ENCODE measurements at places on chromosomes 3 and 15.

DNA sequence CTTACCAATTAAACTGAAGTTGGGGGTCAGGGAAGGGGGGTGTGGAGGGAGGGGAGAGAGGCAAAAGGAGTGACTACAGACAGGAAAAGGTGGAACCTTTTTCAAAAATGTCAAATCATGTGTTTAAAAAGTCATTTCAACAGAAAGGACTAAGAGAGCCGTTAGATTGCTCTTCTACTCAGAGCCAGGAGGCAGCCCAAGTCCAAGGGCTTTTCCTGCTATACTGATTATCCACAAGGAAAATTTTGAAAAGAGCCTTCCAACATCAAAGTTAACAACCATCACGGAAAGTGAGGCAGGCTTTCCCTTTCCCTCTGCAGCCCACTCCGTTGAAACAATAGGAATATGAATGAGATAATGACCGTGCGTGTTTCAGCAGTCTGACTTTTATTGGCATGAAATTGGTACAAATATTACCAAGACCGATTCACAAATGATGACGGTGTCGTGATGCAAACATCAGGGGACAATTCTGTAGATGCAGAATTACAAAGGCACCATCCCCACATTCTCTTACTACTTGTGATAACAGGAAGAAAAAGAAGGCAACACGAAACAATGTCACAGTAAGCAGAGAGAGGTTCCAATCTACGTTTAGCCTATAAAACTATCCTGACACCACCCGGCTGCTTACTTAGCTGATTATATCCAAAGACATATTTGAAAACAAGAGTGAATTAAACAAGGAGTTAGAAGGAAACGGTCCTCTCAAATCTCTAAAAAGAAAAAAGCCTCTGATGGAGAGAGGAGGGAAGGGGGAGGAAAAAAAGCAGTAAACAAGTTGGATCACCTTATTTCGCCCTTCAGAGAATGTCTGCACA, 453.7 kb downstream of the FOXP1 start:
- DNase-seq = no peak

GRCh38 chr15:92833106-92833433, 67.1 kb upstream of the CHD2 start:
- DNase-seq = no peak

GRCh38 chr3:106092792-106093191, 224.0 kb upstream of the CBLB start:
- DNase-seq = no peak

DNA sequence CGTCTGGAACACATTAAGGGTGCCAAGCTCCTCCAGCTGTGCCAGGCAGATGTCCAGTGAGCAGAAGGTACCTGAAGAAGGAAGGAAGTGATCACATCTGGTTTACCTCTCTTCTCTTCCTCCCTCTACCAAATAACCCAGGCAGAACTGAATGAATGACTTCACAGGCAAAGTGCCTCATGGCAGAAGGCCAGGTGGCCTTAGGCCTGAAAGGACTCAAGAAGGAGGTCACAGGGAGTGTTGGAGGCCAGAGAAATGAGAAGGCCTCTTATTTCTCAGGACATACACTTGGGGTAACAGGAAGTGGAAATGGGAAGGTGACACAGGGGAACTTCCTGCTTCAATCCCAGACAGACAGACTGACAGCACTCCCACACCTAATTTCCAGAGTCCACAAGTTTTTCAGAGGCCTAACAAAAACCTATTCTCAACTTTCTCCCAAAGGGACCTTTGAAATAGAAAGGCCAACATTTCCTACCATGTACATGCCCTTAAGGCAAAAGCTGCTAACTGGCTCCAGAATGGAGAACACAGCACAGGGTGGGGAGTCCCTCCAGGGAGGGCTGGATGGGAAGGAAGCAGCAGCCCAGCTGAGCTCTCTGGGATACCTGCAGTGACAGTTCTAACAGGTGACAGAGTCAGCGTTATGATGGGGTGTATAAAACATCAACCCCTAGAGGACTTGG, 17.6 kb upstream of the SIN3A start:
- no peak for DNase-seq

GRCh38 chr3:72176537-72177041, 391.6 kb upstream of the PROK2 start:
- no peak for DNase-seq

DNA sequence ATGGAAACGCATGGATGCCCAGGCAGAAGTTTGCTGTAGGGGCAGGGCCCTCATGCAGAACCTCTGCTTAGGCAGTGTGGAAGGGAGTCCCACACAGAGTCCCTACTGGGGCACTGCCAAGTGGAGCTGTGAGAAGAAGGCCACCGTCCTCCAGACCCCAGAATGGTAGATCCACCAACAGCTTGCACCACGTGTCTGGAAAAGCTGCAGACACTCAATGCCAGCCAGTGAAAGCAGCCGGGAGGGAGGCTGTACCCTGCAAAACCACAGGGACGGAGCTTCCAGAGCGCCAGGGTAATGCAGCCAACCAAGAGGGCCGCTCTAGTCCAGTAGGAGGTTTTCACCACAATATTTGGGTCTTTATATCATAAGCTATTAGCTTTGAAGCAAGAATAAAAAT, 97.1 kb upstream of the IQSEC1 start:
- DNase-seq = no peak

DNA sequence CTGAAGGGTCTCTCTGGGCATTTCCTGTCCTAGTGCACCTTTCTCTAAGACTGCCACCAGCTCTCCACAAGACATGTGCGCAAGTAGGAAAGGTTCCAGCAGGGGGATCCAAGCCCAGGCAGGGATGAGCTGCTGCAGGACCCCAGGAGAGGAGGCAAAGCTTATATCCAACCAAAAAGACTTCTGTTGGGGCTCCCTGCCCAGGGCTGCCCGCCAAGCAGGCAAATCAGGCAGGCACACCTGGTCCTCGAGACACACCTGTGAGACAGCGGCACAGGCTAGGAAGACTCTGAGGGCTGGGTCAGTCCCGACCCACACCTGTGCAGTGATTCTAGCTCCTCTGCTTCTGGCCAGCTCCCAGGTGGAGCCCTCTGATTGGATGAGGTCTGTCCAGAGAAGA, 80.6 kb downstream of the MYLK start:
- DNase-seq = no peak

DNA sequence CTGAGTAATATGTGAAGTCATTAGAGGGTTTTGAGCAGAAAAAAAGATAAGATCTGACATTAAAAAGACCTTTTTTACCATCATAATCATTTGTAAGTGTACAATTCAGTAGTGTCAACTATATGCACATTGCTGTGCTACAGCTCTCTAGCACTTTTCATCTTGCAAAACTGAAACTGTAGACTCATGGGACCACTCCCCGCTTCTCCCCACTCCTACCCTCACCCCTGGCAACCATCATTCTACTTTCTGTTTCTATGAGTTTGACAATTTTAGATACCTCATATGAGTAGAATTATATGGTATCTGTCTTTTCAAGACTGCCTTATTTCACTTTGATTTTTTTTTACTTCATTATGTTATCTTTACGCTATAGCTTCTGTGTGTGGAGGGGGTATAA, 112.8 kb downstream of the NSUN3 start:
- no peak for DNase-seq

- no peak for DNase-seq
Measured at GRCh38 chr15:42107473-42107872, 13.1 kb upstream of the PLA2G4D start.
